Activated CD4-positive, alpha-beta T cell treated with anti-CD3 and anti-CD28 coated beads for 24 hours (primary cell): ENCODE measurements at places on chromosomes 12 and 14.

- DNase-seq, result no peak
Observed at GRCh38 chr14:21075719-21076437, 5.8 kb downstream of the ARHGEF40 start.

- peak; percentile 50 for DNase-seq
Observed at GRCh38 chr12:48165089-48165981, 8.0 kb upstream of the ASB8 start.

DNA sequence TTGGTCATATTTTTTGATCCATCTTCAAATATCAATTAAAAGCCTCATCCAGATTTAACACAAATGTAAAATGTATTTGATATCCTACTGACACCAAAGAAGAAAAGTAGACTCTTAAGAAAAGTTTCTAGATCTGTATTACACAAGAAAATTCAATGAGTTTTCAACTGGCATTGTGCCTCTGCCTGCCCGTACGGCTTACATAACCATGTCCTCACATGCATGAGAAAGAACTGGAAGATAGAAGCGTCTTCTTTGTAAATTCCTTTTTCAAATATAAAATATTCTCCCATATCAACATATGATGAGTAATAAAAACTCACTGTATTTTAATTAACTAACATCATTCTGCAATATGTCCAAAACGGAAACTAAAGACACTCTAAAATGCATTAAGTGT lies 7.2 kb downstream of the ANKS1B start:
- DNase-seq, result no peak

GRCh38 chr12:128727999-128728398 lies 95.8 kb downstream of the SLC15A4 start:
- no peak for DNase-seq

DNA sequence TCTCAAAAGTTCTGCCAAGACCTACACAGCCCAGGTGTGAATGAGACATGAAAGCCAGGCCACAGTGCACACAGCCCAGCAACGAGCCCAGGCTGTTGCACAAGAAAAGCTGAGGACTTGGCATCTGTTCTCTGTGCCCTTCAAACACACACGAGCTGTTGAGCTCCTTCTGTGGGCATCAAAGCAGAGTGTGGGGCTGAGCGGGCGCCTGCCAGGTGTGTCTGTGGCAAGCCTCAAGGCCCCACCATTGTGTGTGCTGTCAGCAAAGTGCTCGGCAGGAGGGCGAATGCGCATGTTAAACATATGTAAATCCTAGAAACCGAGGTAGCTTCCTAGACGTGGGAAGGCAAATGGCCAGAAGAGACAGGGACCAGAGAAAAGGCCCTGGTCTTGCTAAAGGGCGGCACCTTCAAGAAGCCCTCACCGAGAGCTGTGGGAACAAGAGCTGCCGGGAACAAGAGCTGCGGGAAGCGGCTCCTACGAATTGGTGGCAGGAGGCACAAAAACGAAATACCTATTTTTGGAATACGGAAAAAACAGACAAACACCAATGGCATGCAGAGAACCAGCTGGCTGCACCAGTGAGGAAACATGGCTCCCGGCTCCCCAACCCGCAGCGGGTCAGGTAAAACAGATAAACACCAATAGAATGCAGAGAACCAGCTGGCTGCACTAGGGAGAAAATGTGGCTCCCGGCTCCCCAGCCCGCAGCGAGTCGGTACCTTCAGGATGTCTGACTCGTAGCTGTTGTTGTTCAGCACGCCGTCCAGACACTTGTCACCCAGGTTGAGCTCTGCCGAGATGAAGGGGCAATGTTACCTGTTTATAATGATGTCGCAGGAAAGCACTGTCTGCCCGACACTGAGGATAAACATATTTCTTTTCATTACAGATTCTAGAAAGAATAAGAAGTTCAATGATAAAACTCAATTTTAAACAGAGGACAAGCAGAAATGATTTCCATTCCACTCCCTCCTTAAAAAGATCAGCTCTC lies 19.0 kb upstream of the GOLGA3 start:
- DNase-seq, result no peak

DNA sequence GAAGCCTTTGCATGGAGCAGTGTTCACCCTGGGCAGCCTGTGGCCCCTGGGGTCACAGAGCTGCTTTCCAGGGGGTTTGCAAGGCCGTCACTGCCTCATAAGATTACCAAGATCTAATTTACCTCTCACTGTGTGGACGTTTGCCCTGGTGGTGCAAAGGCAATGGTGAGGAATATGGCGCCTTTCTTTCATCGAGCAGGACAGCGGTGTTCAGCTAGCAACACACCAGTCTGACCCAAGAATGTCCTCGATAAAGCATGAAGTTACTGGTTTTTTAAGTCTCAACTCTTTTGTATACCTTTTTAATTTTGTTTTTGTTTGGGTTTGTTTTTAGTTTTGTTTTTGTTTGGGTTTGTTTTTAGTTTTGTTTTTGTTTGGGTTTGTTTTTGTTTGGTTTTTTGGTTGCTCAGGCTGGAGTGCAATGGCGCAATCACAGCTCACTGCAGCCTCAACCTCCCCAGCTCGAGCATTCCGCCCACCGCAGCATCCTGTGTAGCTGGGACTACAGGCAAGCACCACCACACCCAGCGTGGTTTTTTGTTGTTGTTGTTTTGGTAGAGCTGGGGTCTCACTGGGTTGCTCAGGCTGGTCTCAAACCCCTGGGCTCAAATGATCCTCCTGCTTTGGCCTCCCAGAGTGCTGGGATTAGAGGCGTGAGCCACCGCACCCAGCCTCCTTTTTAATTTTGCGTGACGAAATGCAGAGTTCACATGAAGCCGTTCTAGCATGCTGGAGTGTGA lies 57.9 kb downstream of the PPP2R5C start:
- no peak for DNase-seq

DNA sequence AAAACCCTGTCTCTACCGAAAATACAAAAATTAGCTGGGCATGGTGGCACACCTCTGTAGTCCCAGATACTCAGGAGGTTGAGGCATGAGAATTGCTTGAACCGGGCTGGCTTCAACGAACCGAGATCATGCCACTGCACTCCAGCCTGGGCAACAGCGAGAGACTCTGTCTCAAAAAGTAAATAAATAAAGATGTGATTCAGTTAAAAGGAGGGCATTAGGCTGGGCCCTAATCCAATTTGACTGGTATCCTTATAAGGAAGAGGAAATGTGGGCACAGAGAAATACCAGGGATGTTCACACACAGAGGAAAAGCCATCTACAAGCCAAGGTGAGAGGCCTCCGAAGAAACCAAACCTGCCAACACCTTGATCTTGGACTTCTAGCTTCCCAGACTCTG lies 10.1 kb upstream of the DCAF4 start:
- DNase-seq, result no peak

- DNase-seq, result no peak
Observed at GRCh38 chr14:69044965-69045555, 66.0 kb upstream of the ACTN1 start.

- no peak for DNase-seq
Observed at GRCh38 chr12:13027032-13027431, 17.1 kb upstream of the FAM234B start.

DNA sequence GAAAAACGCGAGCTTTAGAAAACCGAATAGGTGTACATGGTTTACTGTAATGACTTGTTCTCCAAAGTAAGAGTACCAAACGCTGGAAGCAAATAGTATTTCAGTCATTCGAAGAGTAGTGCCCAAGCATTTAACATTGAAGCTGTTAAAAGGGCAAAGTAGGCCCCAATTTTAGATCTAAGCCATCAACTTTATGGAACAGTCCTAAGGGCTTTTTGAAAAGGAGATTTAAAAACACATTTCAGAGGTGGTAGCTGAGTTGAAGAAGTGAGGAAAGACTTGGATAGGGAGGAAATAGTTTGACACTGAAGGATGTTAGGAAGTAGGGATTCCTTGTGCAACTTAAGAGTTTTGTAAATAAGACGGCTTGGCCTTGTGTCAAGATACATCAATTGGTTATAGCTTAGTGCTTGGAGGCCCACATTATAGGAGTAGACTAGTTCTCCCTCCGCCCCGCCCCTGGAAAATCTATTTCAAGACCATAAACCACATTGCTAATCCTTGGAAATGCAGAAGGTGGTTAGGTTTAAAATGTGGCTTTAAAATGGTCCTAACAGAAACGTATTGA lies 783 bp upstream of the TUBA1B start:
- DNase-seq, result no peak

DNA sequence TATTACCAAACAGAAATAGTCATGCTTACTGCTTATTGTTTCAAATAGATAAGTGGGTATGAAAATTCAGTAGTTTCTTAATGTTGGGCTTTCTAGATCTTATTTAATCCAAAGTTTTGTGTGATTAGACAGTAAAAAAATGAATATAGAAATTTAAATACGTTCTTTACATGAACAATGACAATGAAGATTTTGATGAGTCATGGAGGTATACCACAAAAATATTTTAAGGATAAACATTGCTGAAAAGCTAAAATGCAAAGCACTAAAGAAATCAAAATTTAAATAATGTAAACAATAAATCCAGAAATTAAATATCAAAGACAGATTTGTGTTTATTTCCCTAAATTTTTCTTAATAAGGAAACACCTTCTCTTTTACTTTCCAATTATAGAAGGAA lies 78.3 kb downstream of the PIK3C2G start:
- DNase-seq, result no peak

GRCh38 chr14:78319887-78320635 lies 149.9 kb downstream of the NRXN3 start:
- no peak for DNase-seq

GRCh38 chr14:94400422-94400841 lies 12.0 kb upstream of the SERPINA1 start:
- no peak for DNase-seq

DNA sequence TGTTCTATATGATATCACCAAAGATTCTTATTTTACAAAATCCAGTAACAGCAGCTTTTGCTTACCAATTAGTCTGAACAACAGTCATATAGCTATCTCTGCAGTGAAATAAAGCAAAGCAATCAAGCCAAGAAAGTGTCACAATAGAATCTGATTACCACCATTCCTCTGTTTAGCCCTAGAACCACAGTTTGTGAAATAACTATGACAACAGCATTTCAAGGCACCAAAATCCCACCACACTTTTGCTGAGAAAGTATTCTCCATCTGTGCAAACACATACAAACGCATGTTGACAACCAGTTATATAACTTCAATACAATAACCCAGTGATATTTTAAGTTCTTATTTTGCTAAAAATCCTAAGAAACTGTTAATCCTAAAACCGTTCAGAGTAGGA lies 7.4 kb downstream of the PPP1R13B start:
- DNase-seq, result no peak

- DNase-seq, result no peak
Observed at GRCh38 chr12:31007153-31007495, 66.5 kb upstream of the DDX11 start.

- DNase-seq, result no peak
Observed at GRCh38 chr12:9041321-9041720, 52.0 kb downstream of the KLRG1 start.

- DNase-seq, result no peak
Observed at GRCh38 chr14:64069634-64070359, 217.0 kb downstream of the SYNE2 start.

GRCh38 chr12:71840231-71840847 lies 780 bp downstream of the TBC1D15 start:
- no peak for DNase-seq

DNA sequence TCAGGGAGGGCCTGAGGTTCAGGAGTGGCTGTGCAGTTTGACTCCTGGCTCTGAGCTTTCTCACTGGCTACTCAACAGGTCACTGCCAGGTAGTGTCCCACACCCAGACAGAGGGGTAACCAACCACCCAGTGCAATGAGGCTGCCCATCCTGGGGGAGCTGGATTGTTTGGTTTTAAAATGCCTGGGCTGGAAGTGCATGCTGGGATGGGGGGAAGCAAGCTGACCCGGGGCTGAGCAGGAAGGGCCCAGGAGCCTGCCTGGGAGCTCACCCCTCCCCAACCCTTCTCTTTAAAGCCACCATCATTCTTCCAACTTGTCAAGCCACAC lies 12.6 kb upstream of the ABHD12B start:
- no peak for DNase-seq

- DNase-seq, result no peak
Observed at GRCh38 chr14:50823762-50824636, 7.0 kb downstream of the NIN start.

DNA sequence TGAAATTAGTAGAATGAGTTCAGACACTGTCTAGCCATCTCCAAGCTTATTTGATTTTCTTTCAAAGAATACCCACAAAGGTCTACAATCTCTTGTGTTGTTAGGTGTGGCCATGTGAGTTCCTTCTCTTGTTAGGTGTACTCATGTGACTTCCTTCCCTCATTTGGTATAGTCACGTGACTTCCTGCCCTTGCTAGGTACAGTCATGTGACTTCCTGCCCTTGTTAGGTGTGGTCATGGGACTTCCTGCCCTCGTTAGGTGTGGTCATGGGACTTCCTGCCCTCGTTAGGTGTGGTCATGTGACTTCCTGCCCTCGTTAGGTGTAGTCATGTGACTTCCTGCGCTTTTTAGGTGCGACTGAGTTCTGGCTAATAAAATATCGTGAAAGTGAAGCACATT lies 179.6 kb downstream of the TMX1 start:
- DNase-seq, result peak; percentile 2

DNA sequence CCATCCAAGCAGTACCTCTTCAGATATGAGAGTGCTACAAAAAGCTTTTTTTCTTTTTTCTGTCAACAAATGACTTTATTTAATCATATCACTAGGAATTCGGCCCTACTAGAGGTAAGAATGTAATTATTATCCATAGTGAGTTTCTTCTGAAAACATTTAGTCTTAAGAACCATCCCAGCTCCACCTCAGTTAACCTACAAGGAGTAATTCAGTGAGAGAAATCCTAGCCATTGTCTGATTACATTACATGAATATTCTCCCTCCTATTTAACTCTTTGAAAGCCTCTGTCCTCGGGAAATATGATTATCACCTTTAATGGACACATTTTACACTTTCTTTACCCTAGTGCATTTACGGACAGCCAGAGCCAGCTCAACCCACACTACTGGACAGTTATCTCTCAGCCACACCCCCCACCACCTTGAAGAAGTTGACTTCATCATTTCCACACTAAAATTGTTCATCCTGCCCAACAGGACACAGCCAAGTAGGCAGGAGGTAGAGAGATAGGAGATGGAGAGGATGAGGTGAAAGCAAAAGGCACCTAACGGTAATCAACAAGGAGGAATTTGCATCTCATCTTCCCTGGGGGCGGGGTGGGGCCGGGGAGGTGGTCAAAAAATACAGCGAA lies 1.3 kb downstream of the PPFIA2 start:
- no peak for DNase-seq

DNA sequence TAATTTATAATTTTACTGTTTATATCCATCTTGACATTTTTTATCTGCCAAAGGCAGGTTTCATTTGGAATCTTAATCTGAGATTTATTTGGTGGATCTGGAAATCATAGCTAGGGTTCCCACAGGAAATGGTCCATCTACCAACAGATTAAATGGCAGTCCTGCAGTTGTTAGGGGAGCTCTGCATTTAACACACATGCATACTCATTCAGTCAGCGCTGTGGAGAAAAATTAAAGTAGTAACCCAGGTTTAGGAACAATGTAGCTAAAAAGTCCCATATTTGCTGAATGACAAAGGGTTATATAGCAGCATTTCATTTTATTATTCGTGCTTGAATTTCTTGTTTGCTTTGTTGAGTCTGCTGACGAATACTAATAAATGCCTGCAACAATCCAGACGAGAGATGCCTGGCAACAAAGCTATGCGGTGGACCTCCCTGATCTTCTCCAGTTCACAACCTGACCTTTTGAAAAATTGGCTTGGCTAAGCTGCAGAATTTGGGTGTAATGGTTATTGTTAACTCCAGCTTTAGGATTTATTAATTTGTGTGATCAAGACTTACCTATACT lies 59.8 kb downstream of the MIPOL1 start:
- no peak for DNase-seq
